Activated CD8-positive, alpha-beta memory T cell treated with anti-CD3 and anti-CD28 coated beads, Interleukin-2, amount 50 U/mL, for 4 hours (primary cell): ENCODE measurements at places on chromosomes 1 and 21.

- DNase-seq = no peak
These were observed 364.9 kb downstream of the MATN1 start for GRCh38 chr1:30358500-30358899.

GRCh38 chr1:182996816-182997215 is 26.4 kb upstream of the LAMC1 start:
- DNase-seq = no peak

DNA sequence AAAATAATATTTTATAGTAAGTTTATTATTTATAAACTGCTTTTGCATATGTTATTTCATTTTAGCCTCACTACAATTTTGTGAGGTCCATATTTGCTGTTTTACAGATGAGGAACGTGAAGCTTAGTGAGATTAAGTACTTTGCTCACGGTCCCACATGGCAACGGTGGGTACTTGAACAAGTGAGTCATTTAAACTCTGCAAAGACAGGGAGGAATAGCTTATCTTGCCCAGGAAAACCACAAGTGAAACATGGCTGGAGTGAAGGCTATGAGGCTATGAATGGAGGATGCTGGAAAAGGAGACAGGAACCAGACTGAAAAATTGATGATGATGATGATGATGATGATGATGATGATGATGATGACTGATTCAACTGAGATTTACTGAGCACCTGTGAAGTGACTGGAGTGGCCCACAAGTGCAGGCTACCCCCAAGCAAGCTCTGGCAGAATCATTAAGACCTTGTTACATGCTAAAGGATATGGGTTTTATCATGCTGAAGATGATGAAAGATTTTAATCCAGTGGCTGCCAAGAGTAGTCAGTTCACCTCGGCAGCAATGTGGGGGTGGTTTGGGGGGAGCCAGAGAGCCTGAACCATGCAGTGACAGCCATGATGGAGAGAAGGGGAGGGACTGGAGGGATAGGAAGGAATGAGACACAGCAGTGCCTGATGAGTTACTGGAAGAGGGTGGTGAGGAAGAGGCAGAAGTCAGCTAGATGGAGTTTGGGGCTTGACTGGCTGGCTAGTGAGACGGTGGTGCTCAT is 1.4 kb upstream of the ABCA4 start:
- no peak for DNase-seq

- DNase-seq = no peak
These were observed 221.1 kb downstream of the NPHP4 start for GRCh38 chr1:5770981-5771765.

DNA sequence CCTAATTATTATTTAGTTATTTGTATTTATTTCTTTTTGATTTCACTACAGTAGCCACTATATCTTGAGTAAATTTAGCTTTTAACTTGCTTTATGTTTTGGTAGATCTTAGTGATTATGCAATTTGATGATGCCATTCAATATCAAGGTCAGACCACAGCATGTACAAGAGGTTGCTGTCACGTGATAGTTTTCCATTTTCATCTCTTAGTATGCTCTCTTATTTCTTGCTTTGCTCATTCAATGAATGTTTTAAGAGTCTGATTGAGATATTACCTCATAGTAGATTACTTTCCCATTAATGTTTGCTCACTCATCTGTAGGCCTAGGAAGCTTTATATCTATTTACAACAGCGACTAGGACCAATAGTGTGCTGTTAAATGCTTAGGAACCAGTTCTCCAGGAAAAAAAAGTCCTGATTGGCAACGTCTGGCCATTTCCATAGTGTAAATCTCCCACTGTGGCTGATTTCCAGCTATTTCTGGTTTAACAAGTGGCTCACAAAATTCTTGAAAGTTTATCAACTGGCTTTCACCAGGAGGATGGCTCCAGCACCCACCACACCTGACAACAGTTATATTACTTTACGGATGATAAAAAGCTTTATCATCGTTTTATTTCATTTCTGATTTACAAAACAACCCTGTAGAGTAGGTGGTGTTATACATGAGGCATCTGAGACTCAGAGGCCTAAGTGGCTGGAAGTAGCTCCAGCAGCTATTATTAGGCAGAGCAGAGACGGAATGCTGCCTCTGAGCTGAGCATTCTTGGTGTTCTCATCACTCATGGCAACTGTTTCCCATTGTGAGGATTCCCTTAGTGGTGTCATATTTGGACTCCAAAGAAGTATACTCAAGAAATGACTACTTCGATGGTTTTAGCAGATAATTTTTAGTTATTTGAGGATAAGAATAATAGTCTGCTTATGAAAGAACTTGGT is 235.2 kb downstream of the DISC1 start:
- no peak for DNase-seq

DNA sequence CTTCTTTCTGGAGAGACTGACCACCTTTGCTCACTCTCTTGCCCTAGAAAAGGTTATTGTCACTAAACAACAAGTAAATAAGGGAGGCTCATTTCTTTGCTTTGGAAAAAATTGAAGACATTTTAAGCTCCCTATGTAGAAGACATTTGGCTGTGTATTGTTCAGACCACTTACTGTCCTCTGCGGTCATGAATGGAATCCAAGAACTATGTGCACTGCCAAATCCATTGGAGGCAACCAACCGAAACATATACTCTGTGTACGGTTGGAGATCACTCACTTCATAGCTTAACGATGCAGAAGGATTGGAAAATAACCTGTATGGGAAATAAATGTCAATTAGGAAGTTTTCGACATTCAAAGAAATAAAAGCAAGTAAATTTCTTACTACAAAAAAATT is 332.8 kb downstream of the KCTD3 start:
- no peak for DNase-seq

- DNase-seq = no peak
These were observed 86.3 kb downstream of the NKAIN1 start for GRCh38 chr1:31153423-31153822.

DNA sequence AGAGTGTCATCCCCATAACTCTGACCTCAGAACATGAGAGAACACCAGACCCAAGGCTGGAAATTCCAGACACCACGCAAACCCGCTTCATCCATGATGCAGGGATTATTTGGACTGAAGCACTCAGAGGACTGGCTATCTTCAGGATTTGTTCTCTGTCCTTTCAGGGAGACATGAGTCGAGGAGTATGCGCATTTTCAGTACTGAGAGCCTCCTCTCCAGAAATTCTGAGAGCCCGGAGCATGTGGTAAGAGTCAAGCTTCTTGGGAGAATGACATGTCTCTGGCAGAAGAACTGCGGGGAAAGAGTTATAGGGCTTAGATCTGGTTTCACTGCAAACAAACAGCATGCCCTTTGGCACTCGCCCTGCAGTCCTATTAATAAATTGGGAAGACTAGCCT is 6.9 kb downstream of the LAX1 start:
- no peak for DNase-seq

DNA sequence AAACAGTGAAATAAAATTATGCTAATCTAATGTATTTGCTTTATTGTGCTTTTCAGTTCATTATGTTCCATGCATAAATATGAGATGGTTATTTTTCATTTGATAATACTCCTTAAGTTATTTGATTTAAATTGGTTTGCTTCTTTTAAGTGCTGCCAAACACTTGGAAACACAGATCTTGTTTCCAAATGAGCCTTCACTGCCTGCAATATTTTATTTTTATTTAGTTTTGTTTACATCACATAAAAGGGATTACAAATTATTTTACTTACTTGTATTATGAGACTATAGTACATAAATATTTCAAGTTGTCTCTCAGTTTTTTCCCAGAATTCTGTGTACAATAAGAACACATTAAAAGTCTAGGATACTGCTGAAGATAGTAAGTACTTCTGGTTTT is 1662.4 kb upstream of the B3GALT2 start:
- no peak for DNase-seq

GRCh38 chr1:40530735-40531380 is 579 bp upstream of the ZNF684 start:
- DNase-seq = no peak

DNA sequence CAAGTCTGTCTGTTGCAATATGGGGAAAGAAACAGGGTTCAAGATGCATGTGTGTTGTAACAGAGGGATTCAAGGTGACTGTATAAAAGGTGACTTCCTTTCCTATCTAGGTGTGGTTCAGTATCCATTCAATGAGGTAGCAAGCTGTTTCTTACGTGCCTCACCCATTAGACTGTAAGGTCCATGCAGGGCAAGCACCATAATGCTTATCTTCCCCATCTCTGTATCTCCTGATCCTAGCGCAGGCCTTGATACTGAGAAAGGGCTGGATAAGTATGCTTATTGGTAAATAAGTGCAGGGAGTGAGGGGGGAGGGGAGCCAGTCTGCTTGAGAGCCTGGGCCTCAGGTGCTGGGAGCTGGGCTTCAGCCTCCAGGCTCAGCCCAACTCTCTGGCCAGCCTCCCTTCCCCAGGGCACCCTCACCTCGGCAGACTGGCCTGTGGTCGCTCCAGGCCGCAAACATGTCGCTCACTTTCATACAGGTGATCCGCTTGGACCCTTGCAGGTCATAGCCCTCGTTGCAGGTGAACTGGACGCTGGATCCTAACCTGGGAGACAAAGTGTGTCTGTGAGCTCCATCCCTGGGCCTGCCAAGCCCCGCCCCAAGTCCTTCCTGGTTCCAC is 44.5 kb upstream of the HMGB4 start:
- DNase-seq = no peak

DNA sequence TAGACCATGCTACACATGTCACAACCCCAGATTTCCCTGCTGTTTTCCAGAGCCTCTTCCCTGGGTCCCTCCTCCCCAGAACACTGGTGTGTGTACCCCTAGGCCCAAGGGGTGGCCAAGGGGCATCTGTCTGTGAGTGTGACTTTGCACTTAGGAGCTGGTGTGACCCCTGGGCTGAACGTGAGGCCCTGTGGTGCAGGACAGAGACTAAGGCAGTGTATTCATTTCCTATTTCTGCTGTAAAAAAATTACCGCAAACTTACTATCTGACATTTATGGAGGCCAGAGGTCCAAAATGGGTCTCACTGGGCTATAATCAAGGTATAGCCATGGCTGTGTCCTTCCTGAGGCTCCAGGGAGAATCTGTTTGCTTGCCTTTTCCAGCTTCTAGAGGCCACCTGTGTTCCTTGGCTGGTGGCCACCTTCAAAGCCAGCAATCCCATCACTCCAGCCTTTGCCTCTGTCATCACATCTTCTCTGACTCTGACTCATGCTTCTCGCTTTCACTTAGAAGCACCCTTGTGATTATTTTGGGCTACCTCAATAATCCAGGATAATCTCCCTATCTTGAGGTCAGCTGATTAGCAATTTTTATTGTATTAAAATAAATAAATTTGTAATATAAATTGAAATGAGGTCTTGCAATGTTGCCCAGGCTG is 24.0 kb upstream of the ELOA start:
- no peak for DNase-seq

- no peak for DNase-seq
These were observed 133.8 kb upstream of the KIAA1614 start for GRCh38 chr1:180778782-180779398.

GRCh38 chr1:174090471-174090870 is 68.3 kb upstream of the RC3H1 start:
- no peak for DNase-seq

DNA sequence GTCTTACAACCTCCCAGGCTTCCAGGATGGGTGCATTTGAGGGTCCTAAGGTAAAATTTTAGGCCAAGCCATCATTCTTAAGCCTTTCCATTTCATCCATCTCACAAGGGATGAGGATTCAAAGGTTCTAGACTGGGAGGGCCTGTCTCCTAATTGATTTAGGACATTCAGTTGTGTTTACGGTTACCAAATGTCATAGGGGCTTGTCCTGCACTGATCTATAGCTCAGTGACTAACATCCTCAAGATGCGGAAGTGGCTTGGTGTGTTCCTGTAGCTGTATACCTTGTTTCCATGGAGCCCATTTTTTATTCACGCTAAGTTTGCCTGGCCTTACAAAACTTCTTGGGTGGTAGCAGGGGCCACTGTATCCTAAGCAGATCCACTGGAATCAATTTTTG is 52.8 kb downstream of the DUSP10 start:
- DNase-seq = no peak

- no peak for DNase-seq
These were observed 16.4 kb downstream of the RAB4A start for GRCh38 chr1:229287267-229287666.

GRCh38 chr1:174837386-174837785 is 162.4 kb upstream of the CACYBP start:
- DNase-seq = no peak

GRCh38 chr21:43874085-43874805 is 9.2 kb downstream of the AGPAT3 start:
- DNase-seq = no peak

- no peak for DNase-seq
These were observed 222.4 kb upstream of the C8B start for GRCh38 chr1:57188168-57188567.

DNA sequence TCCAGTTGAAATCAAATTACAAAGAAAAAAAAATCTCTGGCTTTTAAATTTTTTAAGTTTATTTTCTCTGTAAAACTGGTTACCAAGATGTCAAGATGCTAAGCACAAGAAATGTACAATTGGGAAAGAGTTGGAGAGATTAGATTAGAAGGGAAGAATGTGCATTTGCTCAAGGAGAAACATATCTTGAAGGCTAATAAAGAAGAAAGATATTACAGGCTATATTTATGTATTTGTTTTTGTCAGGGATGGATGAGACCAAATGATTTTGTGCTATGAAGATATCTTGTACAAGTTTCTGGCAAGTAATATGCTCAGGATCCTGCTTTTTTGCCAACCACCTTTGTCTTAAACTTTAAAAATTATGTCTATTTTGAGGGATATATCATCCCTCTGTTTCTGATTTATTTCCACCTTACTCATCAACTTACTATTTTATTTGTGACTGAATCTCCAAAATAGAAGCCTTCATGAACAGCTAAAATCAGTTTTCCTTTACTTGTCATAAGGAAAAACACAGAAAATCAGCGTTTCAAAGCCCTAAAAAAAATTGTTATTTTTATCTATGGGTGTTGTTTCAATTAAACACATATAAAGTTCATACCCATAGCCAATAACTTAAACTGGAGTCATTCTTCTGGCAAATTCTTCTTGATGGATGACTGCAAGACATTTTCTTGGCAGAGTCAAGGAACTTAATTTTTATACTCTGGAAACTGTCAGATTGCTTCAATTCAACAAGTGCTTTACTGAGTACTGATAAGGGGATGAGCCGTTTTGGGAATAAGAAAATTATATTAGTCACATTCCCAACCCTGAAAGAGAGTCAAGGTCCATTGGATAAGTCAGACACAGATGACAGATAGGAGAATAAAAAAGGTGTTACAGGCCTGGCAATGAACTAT is 141.8 kb downstream of the CTH start:
- DNase-seq = no peak

- DNase-seq = no peak
These were observed 17.7 kb upstream of the PIK3R3 start for GRCh38 chr1:46150085-46150484.

GRCh38 chr1:53680868-53681267 is 58.1 kb downstream of the GLIS1 start:
- no peak for DNase-seq

- no peak for DNase-seq
These were observed 258.9 kb downstream of the SETD4 start for GRCh38 chr21:35801391-35801790.

DNA sequence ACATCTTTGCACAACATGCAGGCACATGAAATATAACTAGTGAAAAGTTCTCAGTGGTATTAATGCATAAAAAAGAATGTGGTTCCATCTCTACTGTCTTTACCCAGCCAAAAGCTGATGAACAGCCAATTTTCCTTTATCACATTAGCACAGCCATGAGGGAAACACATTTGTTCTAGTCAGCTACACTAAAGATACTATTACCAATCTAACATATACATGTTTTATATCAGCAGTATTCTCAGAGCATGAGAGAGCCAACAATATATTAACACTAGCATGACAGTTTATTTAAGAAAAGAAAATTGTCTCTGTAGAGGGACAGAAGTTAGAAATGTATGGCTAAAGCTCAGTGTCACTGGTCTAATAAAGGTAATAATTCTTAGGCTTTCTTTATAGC is 56.3 kb downstream of the USH2A start:
- no peak for DNase-seq
